M059J (cell line): ENCODE measurements at places on chromosomes 7 and 10. TPM values are rescaled to one million over a fixed set of nuclear protein-coding genes. Genes with fewer than 3 reads are reported as not detected.

Gene TAS2R41
- not detected in 2 replicates for total RNA-seq

Gene SLC26A5
- total RNA-seq: not detected in 2 replicates

Gene GALNT17
- total RNA-seq: not detected in 2 replicates

Gene PAX4
- total RNA-seq: not detected in 2 replicates

Gene ELFN1
- total RNA-seq: not detected in 2 replicates

Gene RADIL
- total RNA-seq: not detected in 2 replicates

Gene KIAA1549
- 2.6 and 3.9 TPM in 2 replicates for total RNA-seq

Gene STEAP2
- total RNA-seq: 3.8 and 6.2 TPM in 2 replicates

Gene NKX2-3
- total RNA-seq: 0.12 TPM in 1 of 2 replicates, not detected in the other

Gene STRA8
- not detected in 2 replicates for total RNA-seq

Gene ABCB1
- 5.3 and 5.6 TPM in 2 replicates for total RNA-seq

Gene GHRHR
- total RNA-seq: not detected in 2 replicates

Gene PRSS37
- total RNA-seq: not detected in 2 replicates

Gene TSPAN33
- total RNA-seq: 0.91 and 4.2 TPM in 2 replicates

Gene AKR1C8
- total RNA-seq: not detected in 2 replicates

Gene NRCAM
- 0.49 TPM in 1 of 2 replicates, not detected in the other for total RNA-seq

Gene UPK3B
- 0.05 TPM in 1 of 2 replicates, not detected in the other for total RNA-seq

Gene OR2A42
- not detected in 2 replicates for total RNA-seq

Gene IL6
- total RNA-seq: 9.4 and 14.2 TPM in 2 replicates

Gene CDHR3
- 0.52 and 2.1 TPM in 2 replicates for total RNA-seq

Gene GSTO2
- 0.17 and 0.20 TPM in 2 replicates for total RNA-seq

Gene PRKCQ
- total RNA-seq: 0.10 TPM in 1 of 2 replicates, not detected in the other

Gene IFIT1B
- total RNA-seq: 0.37 and 0.76 TPM in 2 replicates

Gene ANKRD1
- 32.4 and 40.0 TPM in 2 replicates for total RNA-seq

Gene NPFFR1
- total RNA-seq: not detected in 2 replicates

Gene OR9A2
- total RNA-seq: not detected in 2 replicates

Gene CHRM2
- 1.1 and 2.8 TPM in 2 replicates for total RNA-seq

Gene THSD7A
- 3.1 and 5.2 TPM in 2 replicates for total RNA-seq

Gene ZP3
- 1.9 and 3.6 TPM in 2 replicates for total RNA-seq

Gene HKDC1
- 0.27 and 3.4 TPM in 2 replicates for total RNA-seq

Gene SLF2
- 21.9 and 32.0 TPM in 2 replicates for total RNA-seq

Gene CALCR
- total RNA-seq: not detected in 2 replicates

Gene CYP3A7
- total RNA-seq: not detected in 2 replicates

Gene ZNF804B
- total RNA-seq: not detected in 2 replicates

Gene LAMB1
- 112 and 225 TPM in 2 replicates for total RNA-seq

Gene WNT8B
- total RNA-seq: not detected in 2 replicates

Gene CLDN4
- 0.62 and 1.1 TPM in 2 replicates for total RNA-seq

Gene ENTPD1
- total RNA-seq: 0.02 TPM in 1 of 2 replicates, not detected in the other

Gene GPR26
- total RNA-seq: not detected in 2 replicates

Gene PLAC9
- not detected in 2 replicates for total RNA-seq

Gene HOXA10
- total RNA-seq: 15.4 and 16.7 TPM in 2 replicates

Gene NEUROG3
- total RNA-seq: not detected in 2 replicates

Gene HSPA12A
- total RNA-seq: 0.59 and 4.7 TPM in 2 replicates

Gene SFXN3
- 38.7 and 58.0 TPM in 2 replicates for total RNA-seq

Gene TCTN3
- 43.8 and 46.7 TPM in 2 replicates for total RNA-seq

Gene DOCK4
- 5.0 and 7.7 TPM in 2 replicates for total RNA-seq

Gene CHAT
- total RNA-seq: not detected in 2 replicates

Gene LHFPL3
- total RNA-seq: not detected in 2 replicates

Gene GSDME
- total RNA-seq: 17.4 and 24.8 TPM in 2 replicates

Gene TMEM176A
- total RNA-seq: 0.34 TPM in 1 of 2 replicates, not detected in the other

Gene PLEKHS1
- total RNA-seq: 1.0 and 1.1 TPM in 2 replicates

Gene CHN2
- total RNA-seq: not detected in 2 replicates

Gene BMPER
- 1.5 and 2.3 TPM in 2 replicates for total RNA-seq

Gene SCIN
- 0.27 and 0.67 TPM in 2 replicates for total RNA-seq

Gene LEP
- not detected in 2 replicates for total RNA-seq

Gene CFTR
- total RNA-seq: 0.10 TPM in 1 of 2 replicates, not detected in the other
